ENCODE measurements at places on chromosomes 2 and 18.
A peak's percentile ranks its signal among the peaks of the same experiment; 100 is the strongest.

DNA sequence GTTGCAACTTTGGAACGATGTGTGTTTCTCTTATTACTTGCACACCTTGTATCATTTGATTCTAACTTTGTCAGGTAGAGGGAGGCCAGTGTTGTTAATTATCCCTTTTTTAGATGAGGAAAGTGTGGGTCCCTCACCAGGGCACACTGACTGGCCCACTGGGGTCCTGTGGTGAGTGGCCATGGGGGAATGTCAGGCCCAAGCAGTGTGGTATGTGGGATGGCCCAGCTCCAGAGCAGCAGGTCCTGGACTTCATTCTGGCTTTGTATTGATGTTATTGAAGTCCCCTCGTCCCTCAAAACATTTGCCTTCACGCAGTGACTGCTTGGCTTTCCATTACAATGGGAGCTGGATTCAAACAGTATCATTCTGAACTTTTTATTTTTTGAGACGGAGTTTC lies 11.7 kb downstream of the NCK2 start:
- peak; percentile 62 for DNase-seq

GRCh38 chr2:20604951-20605381 lies 45.9 kb downstream of the HS1BP3 start:
- peak; percentile 34 for DNase-seq

DNA sequence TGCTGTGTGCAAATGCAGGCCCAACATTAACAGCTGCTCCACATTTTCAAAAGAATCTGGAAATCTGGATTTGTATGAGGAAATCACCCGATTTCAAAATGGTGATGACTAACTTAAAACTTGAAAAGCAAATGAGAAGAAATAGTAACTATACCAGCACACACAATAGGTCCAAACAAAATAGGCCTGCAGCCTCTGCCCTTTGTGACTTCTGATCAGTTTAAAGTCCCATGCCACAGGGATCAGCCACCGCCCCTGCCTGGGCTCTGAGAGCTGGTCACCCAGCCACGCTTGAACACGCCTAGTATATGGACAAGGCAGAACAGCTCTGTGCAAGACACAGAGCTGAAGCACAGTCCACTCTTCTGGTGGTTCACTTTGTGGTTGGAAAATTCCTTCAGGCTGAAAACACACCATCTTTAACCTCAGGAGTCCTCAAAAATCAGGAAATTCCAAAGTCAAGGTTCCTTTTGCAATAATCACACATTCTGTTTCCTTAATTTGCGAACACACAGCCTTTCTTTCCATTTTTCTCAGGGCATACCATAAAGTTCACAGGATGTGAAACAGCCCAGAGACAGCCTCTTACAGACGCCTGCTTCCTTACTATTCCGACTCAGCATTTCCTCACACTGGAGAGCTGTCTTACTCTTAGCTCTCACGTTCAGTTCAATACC lies 150.1 kb upstream of the RIOK3 start:
- no peak for DNase-seq

DNA sequence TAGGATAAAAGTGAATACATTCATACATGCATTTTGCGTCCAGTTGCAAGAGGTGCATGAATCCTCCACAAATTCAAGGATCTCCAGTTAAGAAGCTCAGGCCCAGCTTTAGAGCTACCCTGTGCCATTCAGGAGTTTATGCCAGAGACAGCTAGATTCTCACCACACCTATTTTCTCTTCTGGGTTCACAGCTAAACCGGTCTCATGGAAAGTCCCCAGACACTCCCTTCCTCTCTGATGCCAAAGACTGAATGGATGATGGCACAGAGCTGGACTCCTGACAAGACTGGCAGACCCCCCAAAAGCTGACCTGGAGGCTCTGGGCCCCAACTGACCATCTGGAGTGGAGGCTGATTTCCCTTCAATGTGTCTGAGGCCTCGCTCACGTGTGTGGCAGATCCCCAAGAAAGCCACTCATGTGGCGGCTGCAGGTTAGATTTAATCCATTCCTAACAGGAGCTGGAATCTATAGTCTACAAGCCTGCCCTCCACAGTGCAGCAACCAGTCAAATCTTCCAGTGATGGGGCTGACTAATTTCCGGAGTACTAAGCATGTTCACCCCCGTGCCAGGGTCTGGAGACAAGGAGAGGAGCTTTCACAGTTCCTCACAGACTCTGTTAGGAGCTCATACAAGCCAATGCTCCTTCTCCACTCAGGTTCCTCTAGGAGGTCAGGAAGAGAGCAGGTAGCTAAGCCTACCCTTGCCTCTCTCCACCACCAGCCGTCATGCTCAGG lies 257.1 kb downstream of the BCL11A start:
- DNase-seq = no peak

All from activated effector memory CD4-positive, alpha-beta T cell treated with anti-CD3 and anti-CD28 coated beads, Interleukin-2, amount 50 U/mL, for 16 hours (primary cell).